ENCODE measurements at places on chromosomes 12 and 14.
A peak's percentile ranks its signal among the peaks of the same experiment; 100 is the strongest.

DNA sequence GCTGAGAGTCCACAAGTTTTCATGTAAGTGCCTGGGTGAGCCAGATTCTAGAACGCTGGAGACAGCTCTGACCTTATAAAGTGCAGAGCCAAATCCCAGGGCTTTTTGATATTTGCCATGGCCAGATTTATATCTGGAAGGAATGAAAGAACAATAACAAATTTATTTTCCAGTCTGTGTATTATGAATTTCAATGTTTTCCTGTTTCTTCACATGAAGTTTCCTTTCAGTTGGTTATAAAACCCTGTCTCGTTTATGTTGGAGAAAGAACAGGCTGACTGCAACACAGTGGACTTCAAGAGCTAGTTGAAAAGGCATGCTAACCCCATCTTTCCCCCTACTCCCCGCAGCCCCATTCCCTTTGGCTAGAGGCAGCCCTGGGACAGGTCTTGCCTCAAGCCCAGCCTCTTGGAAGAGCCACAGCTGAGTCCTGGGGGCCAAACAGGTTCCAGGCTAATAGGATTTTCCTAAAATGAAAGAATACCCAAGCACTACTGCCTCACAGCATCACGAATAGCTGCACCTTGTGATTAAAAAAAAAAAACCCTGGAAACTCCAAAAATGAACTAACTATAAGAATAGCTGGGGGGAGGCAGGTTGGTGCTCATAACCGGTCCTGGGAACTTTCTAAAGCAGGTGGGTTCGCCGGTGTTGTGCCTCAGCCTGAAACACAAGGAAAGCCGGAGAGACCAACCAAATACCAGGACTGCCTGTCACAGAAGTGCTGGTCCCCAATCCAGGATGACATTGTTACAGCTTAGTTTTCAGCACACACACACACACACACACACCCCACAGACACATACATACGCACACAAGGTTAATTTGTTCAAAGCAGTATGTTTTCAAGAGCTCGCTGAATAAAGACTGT is 1.5 kb downstream of the FBLN5 start:
- DNase-seq: no peak

DNA sequence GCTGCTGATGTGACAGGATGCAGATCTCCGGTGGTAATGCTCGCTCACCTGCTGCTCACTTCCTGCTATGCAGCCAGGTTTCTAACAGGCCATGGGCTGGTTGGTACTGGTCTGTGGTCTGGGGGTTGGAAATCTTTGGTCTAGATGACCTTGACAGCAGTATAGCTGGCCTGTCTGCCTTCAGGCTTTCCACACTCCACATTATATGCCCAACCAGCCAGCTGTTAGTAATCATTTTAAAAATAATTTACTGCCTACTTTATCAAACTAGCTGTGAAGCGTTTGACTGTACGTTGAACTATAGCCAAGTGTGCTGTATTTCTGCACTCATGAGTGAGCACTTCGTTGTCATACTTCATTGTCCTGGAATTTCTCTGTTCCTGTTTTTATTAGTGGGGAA is 424.0 kb upstream of the GARIN6 start:
- DNase-seq: no peak

DNA sequence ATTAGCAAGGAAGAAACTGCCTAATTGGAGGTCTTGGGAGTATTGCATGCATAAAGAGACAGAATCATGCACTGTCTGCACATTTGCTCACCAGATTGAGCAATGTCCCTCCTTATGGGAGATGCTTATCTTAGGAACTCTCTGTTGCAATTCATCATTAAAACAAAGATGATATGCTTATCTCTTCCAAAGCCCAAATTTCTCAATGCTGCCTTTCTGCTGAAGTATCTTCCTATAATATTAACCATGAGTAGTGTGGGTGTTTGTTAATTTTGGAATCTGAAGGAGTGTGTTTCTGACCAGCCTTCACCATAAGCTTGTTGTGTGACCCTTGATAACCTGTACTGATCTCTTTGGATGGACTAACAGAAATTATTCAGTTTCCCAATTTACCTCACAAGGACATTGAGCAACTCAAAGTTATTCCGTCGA is 1257.6 kb upstream of the FLRT2 start:
- no peak for DNase-seq

- no peak for DNase-seq
These were observed 51.9 kb downstream of the SYNE3 start for GRCh38 chr14:95464514-95464913.

DNA sequence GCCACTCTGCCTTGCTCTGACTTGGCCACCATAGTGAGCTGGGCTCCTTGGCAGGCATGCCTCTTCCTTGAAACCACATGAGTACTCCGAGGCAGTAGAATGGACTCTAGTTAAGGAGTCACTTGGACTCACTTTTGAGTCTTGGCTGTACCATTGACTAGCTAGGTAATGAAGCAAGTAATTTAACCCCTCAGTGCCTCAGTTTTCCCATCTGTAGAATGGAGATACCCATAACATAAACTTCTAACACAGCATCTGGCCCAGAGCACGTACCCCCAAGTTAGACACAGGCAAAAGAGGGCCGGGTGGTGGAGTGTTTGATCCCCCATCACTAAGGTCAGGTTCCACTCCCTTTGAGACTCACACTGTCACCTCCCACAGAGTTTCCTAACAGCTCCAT is 8.3 kb downstream of the KRT77 start:
- DNase-seq: no peak

- peak; percentile 24 for DNase-seq
These were observed 19.5 kb downstream of the ATF7IP start for GRCh38 chr12:14384783-14385638.

GRCh38 chr12:125944446-125944845 is 879.2 kb downstream of the AACS start:
- DNase-seq: no peak
